NCI-H1694 treated with DMSO at 0.1 percent for 48 hours (cell line): ENCODE measurements at places on chromosomes 7 and 10.

GRCh38 chr7:84780158-84781124 lies 406.4 kb downstream of the SEMA3D start:
- DNase-seq: no peak

- no peak for DNase-seq
Measured at GRCh38 chr10:34343764-34344163, 471.3 kb downstream of the PARD3 start.

- peak; percentile 76 for DNase-seq
Measured at GRCh38 chr7:81469869-81470723, 299.8 kb downstream of the HGF start.

- no peak for DNase-seq
Measured at GRCh38 chr10:119025336-119025735, 4.2 kb upstream of the NANOS1 start.

GRCh38 chr7:130207642-130208041 lies at the start of gene SSMEM1:
TSS of gene SSMEM1 (plus strand) at chr7:130207860. CDS start at chr7:130207911, 51 bp downstream.
- DNase-seq: no peak
